Transverse colon (tissue), 4 donors: ENCODE measurements at places on chromosomes 3 and 15. TPM values are rescaled to one million over a fixed set of nuclear protein-coding genes. Genes with fewer than 3 reads are reported as not detected.

GRCh38 chr3:120364821-120365220 is 15.7 kb upstream of the LRRC58 start:
- DNase-seq = no peak

ZCWPW2 gene
- 0.79 TPM for total RNA-seq

DNA sequence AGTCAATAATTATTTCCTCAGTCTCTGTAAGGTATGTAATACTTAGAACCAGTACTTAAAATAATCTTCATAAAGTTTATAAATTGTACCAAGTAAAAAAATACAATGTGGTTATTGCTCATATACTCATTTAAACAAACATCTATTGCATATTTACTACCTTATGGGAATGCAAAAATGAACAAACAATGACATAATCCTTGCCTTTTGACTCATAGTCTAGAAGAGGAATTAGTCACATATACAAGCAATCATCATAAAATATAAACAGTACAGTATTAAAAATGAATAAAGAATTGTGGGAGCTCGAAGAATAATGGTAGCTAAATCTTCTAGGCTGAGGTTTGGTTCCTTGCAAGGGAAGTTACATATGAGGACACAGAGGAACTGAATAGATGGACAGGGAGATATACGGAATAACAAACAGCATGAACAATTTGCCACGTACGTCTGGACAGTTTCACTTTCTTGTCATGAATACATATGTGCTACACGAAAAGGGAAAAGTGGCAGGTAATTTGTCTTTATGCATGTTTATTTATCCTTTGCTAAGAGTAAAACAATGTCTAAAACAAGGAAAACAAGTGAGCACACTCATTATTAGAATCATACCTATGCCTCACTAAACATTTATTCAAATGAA is 17.2 kb downstream of the IMPG2 start:
- no peak for DNase-seq

DNA sequence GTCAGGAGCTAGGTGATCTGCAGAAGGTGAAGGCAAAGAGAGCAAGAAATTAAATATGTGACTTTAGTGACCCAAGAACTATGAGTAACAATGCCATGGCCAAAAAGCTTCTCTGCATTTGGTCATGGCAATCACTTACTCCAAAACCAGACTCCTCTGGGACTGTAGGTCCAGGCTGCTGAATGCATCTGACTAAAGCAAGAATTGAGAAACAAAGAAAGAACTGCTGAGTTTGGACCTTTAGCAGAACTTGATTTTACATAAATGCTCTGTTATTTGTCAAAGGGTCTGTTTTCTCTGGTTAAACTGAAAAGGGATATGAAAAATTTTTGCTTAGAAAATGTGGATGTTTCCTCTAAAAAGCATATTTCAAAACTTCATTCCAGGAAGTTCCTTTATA is 1102.2 kb downstream of the IGSF11 start:
- no peak for DNase-seq

- DNase-seq = no peak
Observed at GRCh38 chr15:31563421-31563820, 236.8 kb downstream of the KLF13 start.

CCR9 gene
- total RNA-seq = 1.3 TPM

DNA sequence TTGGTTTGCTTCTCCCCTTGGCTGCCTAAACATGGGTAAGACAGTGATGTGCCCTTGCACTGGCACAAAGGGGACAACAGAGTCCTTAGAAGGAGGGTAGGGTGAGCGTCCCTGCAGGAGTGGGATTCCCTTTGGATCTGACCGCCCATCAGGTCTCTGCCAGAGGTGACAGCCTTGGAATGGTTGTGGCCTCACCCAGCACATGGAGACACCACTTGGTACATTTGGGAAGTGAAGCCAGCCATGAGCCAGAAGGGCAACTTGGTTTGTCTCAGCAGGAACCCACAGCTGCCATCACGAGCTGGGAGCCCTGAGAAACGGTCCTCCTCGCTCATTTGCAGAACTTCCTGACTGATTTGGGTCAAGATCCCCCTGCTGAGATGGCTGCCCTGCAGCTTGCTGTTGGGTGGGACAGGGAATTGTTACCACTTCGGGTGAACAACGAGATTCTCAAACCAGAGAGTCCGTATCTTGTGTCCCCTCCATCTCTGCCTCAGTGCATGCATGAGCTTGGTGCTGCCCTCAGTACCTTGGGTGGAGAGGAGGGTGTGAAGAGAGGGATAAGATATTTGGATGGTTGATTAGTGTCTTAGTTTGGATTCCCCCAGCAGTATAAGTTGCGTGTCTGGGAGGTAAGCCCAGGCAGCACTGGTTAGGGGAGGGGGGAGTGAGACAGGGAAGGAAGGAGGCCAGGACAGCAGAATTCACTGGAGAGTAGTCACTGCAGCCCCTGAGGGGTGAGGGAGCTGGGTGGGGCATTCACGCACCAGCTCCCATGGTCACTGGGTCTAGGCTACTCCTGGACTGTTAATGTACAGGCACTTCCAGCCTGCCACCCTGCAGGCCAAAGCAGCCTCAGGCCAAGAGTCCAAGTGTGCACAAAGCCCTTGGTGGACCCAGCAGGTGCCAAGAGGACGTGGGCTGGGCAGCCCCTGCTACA is 168.8 kb upstream of the TOPAZ1 start:
- DNase-seq = no peak

DNA sequence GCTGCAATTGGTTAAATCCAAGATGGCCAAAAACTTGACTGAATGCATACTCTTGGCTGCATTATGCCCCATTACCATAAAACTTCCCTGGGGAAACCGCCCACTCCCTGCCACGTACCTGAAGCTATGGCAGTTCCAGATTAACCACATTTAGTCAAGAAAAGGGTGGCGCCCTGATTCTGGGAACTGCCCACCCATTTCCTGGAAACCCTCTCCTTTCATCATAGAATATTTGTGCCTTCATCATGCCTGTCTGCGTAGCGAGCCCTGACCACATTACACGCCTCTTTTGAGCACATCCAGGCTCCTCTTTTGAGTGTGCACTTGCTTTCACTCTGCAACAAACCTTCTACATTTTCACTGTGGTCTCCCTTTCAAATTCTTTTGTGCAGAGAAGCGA is 5.2 kb downstream of the LINS1 start:
- DNase-seq = peak; percentile 48

COMMD2 gene
- total RNA-seq = 16.1 TPM

HACD3 gene
- total RNA-seq = 28.4 TPM

CEMIP gene
- total RNA-seq = not detected

DNA sequence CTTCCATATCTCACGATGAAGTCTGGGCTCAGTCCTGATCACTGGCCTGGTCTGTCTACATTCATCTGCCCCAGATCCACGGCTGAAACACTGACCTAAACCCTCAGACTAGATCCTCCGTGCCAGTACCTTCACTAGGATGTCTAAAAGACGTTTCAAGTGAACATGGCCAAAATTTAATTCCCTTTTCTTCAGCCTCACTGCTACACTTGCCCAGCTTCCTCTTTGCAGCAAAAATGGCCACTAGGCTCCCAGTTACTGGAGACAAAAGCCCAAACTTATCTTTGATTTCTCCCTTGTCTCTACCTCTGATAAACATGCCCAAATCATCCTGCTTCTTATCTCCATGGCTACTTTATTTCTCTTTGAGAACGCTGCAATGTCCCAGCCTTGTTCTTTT is 1.7 kb downstream of the RASSF1 start:
- no peak for DNase-seq

CCDC51 gene
- 2.8 TPM for total RNA-seq

DNA sequence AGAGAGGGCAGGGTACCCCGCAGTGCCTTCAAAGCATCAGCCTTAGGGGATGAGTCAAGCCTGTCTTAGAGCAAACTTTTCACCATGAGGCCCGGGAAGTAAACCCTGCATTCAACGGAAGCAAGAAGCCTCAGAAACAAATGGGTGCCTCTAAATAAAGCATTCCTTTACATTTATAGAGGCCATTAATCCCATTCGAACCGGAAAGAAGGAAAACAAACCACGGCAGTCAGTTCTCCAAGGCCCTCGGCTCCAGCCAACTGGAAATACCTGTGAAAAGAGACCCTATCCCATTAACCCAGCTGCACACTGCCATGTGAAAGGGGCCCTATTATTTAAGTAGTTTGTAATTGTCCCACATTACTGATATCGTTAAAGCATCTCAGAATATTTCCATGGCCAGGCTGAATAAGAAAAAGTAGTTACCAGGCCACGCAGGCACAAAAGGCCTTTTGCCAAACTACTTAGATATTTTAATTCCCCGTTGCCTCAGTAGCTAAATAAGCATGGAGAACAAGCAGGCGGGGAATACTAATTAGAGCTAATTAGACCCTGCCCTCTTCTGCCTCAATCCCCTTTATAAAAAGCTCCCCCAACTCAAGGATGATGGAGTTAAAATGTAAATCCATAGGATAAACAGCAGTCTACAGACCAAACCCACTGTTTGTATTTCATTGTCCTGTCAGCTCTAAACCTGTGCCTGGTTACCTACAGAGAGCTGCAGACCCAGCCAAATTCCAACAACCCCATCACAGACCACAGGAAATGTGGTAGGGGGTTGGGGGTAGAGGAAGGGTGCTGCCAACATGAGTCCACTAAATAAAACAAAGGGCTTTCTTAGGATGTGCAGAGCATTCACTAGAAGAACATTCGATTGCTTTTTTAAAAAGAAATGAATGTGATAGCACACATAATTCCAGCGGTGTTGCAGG is 4.1 kb downstream of the ITGB5 start:
- DNase-seq = no peak

DNA sequence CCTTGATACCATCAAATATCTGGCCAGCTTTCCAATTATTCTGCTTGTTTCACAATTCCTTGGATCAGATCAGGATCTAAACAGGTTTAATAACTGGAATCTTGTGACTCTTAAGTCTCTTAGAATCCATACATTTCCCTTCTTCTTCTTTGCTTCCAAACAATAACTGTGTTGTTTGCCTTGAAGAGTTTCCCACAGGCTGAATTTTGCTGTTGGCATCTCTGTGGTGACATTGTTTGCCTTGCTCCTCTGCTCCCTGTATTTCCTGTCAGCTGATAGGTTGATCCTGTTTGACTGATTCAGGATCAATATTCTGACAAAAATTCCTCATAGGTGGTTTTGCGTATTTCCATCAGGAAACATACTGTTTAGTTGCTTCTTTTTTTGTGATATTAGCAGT is 248.4 kb upstream of the LMCD1 start:
- DNase-seq = no peak

- peak; percentile 71 for DNase-seq
Observed at GRCh38 chr3:169871129-169871886, 1.6 kb upstream of the LRRC31 start.

- no peak for DNase-seq
Observed at GRCh38 chr3:56525291-56525690, 31.7 kb upstream of the CCDC66 start.

DNA sequence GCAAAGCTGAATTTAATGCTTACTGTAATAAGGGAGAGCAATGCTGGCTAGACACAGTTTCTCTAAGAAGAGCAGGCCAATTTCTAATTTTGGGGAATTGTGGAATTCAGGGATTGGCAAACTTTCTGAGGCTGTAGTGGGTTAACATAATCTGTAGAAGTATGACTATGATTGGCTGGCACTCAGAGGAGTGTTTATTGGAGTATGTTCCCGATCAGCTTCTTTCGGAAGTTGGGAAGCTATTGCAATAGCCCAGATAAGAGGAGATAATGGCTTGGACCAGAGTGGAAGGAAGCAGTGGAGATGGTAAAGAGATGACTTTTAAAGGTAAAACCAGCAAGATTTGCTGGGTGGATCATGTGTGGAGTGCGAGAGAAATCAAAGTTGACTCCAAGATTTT is 19.4 kb downstream of the TMOD3 start:
- no peak for DNase-seq

GRCh38 chr15:71666763-71667620 is 143.4 kb upstream of the NR2E3 start:
- DNase-seq = no peak

- no peak for DNase-seq
Observed at GRCh38 chr3:141812084-141812483, 48.9 kb downstream of the GRK7 start.

DNA sequence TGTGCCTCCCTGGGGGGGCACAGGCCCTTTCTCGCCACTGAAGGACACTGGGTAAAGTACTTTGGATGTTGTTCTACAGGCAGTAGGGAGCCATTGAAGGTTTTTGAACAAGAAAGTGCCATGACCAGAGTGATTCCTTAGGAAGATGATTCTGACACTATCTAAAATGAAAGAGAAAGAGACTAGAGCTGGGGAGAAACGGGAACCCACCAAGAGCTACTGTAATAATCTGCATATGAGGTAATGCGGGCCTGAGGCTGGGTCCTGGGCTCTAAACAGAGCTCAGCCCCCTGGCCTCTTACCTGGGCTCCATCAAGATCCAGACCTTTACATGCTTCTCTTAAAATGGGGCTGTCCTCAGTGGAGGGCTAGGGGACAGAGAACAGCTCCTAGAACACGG is 24.9 kb downstream of the GRK7 start:
- no peak for DNase-seq

GRCh38 chr15:73751899-73752805 is 999 bp downstream of the INSYN1 start:
- no peak for DNase-seq

CNTN3 gene
- total RNA-seq = 9.4 TPM

- no peak for DNase-seq
Observed at GRCh38 chr3:195693428-195694216, 27.2 kb upstream of the MUC20 start.

DNA sequence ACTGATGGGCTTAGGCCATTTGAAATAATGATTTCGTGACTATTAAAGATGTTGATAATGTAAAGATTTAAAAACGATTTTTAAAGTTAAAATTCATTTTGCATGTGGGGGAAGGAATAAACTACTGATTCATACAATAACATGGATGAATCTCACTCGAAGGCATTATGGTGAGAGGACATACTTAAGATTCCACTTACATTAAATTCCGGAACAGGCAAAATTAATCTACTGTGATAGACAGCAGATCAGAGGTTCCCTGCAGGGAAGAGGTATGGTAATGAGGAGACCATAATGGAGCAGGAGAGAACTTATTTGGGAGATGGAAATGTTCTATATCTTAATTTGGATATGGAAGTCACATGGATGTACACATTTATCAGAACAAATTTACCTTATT is 28.4 kb upstream of the RAB6B start:
- DNase-seq = no peak

ACTC1 gene
- 3.4 TPM for total RNA-seq

CLDN11 gene
- total RNA-seq = 9.7 TPM

PTPN23 gene
- 199 TPM for total RNA-seq

- DNase-seq = no peak
Observed at GRCh38 chr3:192373032-192373431, 354.3 kb downstream of the FGF12 start.

DNA sequence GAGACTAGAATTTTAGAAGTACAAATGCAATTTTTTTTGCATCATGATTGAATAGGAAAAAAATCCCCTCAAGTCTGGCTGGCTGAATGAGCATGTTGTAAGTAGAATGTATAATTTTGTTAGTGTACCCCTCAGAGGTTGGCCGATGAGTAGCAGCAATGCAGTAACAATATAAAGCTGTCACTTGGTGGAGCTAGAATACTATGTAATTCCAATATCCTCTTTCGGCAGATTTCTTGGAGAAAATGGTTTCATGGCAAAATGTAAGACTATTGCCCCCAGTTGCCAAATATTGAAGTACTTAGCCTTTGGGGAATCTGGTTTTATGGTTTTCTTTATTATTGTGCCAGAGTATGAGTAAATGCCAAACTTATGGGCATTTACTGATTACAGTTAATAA is 39.8 kb upstream of the SGO1 start:
- no peak for DNase-seq

GRCh38 chr3:75260-75659 is 121.3 kb upstream of the CHL1 start:
- DNase-seq = no peak

SLC51B gene
- total RNA-seq = 148 TPM

LACTB gene
- total RNA-seq = 19.3 TPM

- DNase-seq = no peak
Observed at GRCh38 chr15:78394026-78394425, 44.0 kb upstream of the IREB2 start.
